ENCODE measurements at places on chromosomes 7 and 10.

GRCh38 chr7:128233471-128233870 is 7.6 kb upstream of the LEP start:
- DNase-seq: no peak

DNA sequence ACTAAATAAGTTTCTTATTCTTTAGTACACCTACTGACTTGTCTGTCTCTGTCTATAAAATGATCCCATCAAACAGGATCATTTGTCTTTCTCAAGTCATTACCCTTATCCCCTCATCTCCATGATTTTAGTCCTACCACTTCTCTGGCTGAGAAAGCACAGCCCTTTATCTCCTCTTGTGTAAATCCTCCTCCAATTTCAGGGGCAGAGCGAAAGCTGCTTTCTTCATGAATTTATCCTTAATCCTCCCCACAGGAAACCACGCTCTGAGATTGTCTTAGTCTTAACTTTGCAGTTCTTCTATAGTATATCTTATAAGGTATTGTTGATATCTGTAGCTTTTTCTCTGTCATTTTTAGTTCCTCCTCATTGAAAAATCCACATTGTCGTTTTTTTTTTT is 239.7 kb upstream of the PLXDC2 start:
- no peak for DNase-seq

GRCh38 chr7:104841798-104842197 is 172.2 kb upstream of the KMT2E start:
- DNase-seq: no peak

DNA sequence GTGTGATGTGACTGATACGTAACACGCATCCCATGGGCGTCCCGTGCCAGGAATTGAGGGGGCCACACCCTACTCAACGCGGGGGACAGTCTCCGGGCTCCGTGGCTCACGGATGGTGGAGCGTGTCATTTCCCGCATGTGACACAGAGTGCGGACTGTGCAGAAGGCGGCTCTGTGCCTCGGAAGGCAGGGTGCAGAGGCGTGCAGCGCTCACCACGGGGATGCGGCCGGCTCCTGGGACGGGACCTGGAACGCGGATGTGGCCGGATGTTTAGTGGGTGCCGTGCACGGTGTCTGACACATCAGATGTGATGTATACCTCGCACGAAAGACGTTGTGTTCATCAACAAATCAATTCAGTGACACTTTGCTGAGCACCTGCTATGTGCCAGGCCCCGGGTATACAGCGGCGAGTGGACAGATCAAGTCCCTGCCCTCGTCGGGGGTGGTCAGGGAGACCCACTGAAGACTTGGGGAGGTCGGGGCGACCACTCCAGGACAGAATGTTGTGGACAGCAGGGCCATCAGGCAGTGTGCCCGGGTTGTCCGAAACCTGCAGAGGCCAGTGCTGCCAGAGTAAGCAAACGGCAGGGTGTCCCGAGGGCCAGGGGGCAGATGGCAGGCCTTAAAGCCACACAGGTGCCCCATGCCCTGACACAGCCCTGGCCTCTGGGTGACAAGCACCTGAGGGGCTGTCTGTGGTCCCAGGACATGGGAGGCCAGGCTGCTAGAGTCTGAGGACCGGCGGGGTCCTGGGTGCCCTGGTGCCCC is 38.1 kb downstream of the MICALL2 start:
- no peak for DNase-seq

- DNase-seq: no peak
These were observed 404.7 kb upstream of the PODXL start for GRCh38 chr7:131961054-131961680.

DNA sequence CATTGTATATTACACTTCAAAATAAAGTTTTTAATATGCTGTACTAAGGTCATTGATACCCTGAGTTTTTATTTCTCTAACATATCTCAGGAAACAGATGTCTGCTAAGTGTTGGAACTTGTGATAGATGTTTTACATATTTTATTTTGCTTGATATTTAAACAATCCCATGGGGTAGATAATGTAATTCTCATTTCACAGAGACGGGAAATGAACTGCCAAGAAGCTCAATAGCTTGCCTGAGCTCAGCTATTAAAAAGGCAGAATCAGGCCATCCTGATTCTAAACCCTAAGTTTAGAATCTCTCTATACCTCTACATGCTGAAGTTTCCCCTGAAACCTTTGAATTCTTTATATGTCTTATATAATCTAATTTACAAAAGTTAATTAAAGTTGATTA is 126.3 kb downstream of the LRRC18 start:
- no peak for DNase-seq

GRCh38 chr10:128511284-128511683 is 385.1 kb upstream of the MKI67 start:
- no peak for DNase-seq

GRCh38 chr10:78574547-78574946 is 494.2 kb upstream of the ZMIZ1 start:
- DNase-seq: no peak

- no peak for DNase-seq
These were observed 63.8 kb downstream of the BPGM start for GRCh38 chr7:134710511-134710853.

DNA sequence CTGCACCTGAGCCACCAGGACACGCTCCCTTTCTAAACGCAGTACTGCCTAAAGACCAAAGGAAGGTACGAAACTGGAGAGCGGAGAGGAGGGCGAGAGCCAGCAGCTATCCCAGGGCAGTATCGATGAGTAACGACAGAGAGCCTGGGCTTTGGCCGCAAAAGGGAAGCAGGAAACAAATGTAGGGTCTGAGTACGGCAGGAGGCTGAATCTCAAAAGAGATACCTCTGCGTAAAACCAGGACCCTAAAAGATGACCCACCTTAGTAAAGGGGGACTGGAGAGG is 20.4 kb downstream of the PARP12 start:
- no peak for DNase-seq

- DNase-seq: no peak
These were observed 368.4 kb downstream of the ARL4A start for GRCh38 chr7:13055732-13056368.

DNA sequence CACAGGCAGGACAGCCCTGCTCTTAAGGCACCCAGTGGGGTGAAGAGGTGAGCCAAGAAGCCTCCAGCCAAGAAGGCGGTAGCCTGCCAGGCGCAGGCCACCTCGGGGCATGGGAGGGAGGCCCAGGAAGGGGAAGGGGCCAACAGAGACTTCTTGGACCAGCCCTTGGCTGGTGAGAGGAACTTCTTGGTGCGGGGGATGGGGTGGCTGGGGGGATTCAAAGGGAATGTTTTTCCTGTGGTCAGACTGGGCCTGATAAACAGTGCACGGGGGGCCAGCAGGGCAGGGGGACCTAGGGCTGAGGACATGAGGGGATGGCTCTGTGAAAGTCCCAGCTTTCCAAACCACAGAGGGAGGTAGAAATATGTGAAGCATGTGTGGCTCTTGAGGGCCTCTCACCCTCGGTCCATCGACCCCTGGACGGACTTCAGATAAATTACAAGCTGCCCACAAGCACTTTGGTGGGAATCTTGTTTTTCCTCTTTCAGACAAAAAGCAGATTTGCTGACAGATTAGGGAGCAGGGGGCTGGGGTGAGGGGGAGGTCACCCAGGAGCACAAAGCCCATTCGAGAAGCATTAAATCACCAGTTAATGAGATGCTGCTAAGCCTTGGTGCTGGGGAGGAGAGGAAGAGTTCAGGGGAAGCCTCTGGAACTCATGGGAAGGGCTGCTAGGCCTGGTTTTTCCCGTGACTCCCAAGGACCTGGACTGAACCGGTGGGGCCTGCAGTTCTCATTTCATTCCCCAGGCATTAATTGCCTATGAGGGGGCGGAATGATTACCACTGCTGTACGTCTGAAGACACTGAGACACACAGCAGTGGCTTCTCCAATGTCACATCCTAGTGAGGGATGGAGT is 11.3 kb downstream of the CRYGN start:
- no peak for DNase-seq

DNA sequence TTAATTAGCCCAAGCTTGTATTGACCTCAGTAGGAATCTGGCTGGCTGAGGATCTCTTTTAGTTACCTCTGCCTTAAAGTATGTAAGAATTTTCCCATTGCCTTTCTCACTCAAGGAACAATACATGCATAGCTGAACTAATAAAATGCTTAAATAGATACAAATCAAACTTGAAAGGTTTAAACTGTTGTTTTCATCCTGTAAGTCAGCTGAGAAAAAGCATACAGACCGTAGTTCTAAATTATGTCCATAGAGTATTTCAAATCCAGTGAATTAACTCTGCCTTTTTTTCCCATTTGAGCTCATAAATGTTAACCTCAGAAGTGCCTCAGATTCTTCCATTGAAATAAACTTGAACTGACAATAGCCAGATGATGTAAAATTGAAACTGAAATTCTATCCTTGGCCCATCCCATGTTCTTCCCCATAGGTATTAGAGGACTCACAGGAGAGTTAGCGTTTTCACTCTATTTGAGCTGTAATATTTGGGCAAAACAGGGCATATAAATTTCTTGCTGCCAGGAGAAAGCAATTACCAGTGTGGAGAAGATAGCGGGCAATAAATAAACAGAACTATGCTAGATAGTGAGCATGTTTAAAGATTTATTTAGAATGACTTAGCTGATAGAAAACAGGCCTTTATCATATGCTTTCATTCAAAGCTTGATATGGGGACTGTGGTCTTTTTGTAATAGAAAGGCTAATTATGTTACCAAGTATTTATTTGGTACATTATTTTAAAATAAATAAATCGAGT is 163.7 kb downstream of the WNT2 start:
- no peak for DNase-seq

DNA sequence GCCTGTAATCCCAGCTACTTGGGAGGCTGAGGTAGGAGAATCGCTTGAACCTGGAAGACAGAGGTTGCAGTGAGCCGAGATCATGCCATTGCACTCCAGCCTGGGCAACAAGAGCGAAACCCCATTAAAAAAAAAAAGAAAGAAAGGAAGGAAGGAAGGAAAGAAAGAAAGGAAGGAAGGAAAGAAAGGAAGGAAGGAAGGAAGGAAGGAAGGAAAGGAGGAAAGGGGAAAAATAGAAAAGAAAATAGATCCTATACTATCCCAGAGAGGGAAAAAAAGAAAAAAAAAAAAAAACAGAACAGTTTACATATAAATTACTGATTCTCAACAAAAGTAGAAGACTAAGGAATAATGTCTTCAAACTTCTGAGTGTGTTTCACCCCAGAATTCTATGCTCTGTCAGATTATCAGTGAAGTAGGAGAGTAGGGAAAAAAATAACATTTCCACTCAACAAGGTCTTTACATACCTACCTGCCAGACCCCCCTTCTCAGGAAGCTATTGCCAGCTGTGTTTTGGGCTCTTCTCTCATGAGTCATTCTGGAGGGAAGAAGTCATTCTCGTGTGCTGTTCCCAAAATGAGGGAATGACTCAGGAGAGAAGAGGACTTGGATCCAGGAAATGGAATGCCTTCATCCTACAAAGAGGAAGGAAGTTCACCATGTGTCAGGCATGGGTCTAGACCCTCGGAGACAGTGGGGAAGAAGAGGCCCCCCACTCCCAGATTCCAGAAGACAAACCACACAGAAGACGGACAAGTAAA is 20.9 kb downstream of the RGS10 start:
- DNase-seq: no peak

DNA sequence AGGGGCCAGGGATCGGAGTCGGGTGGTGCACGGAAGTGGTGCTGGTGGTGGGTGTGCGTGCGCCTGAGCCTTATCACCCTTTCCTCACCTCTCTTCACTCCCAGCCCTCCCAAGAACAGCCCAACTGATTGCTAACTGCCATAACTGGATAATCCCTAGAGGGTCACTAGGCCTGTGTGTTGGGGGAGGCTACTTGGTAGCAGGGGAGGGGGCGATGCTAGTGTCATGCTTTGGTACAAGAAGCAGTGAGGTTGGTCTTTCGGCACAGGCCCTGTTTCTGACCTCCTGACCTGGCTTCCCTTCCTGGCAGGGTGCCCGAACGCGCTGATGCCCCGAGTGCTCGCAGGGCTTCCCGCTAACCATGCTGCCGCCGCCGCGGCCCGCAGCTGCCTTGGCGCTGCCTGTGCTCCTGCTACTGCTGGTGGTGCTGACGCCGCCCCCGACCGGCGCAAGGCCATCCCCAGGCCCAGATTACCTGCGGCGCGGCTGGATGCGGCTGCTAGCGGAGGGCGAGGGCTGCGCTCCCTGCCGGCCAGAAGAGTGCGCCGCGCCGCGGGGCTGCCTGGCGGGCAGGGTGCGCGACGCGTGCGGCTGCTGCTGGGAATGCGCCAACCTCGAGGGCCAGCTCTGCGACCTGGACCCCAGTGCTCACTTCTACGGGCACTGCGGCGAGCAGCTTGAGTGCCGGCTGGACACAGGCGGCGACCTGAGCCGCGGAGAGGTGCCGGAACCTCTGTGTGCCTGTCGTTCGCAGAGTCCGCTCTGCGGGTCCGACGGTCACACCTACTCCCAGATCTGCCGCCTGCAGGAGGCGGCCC is 652 bp downstream of the KAZALD1 start:
- no peak for DNase-seq

DNA sequence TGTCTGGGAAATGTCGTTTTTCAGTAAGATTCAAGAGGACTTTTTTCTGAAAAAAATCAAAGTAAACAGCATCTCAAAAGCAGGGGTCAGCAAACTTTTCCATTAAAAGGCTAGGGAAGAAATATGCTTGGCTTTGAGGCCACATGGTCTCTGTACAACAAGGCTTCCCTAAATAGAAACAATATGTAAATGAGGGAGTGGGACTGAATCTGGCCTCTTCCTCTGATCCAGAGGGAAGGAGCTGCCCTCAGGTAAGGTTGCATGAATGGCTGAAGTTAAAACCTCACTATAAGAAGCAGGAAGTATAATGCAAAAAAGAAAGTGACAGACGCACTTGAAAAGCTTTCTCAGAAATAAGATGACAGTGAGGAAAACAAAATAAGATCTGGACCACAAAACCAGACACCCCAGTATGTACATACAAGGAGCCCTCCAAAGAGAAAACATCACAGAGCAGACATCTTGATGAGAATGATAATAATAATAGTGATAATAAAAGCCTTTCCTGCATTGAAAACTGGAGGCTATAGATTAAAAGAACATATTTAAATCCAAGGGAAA is 115.2 kb downstream of the PLXNA4 start:
- no peak for DNase-seq

GRCh38 chr7:105877736-105878135 is 1.3 kb upstream of the ATXN7L1 start:
- no peak for DNase-seq

- no peak for DNase-seq
These were observed 14.6 kb downstream of the COL26A1 start for GRCh38 chr7:101377189-101377736.

DNA sequence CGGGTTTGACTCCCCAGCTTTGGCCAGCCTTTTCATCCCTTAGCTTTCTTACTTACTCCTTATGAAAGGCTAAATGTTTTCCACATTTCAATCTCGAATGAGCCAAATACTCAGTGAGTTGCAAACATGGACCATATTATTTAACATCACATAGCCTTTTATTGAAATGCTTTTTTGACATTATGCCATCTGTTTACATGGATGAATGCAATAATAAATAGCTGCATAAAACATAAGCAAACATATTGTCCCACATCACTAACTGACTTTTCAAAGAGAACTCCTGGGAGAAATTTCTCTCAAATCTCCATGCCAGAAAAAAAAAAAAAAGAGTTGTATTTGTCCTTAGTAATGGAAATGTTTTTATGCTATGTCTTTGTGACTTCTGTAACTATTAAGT is 134.9 kb downstream of the LSMEM1 start:
- no peak for DNase-seq

Measured in activated T-helper 1 cell treated with anti-CD3 and anti-CD28 coated beads, Interleukin-2, amount 50 U/mL, for 16 hours (primary cell).